ENCODE measurements at places on chromosomes 1 and 21.

DNA sequence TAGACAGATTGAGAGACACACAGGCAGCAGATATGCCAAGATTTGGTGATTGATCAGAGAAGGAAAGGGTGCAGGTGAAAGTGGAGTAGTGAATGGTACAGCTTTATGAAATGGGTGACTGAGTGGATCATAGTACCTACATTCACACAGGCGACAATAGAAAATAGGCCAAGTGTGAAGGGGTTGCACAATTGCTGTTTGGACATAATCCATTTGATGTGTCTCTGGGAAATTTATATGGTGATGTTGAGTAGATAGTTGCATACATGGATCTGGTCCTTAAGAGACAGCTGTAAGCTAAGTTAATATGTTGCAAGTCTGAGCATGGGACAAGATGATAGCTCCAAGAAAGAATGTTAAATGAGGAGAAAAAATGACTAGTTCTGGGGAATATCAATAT, 118.6 kb upstream of the COP1 start:
- no peak for DNase-seq

DNA sequence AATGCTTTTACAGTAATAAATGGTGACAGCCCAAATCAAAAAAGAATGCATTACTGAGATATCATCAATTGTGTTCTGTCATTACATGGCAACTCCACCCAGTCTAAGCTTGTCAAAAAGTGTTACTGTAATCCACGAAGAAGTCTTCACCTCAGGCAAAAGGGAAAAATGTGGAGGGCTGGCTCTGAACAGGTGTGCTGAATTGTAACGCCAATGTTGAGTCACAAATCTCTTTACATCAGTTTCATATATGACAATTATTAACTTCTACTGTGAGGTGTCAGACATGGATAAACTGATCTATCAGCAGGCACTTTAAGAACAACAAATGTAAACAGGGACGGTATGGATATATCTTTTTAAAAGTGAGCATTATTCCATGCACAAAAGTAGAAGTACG, 98.5 kb upstream of the DMRTA2 start:
- no peak for DNase-seq

DNA sequence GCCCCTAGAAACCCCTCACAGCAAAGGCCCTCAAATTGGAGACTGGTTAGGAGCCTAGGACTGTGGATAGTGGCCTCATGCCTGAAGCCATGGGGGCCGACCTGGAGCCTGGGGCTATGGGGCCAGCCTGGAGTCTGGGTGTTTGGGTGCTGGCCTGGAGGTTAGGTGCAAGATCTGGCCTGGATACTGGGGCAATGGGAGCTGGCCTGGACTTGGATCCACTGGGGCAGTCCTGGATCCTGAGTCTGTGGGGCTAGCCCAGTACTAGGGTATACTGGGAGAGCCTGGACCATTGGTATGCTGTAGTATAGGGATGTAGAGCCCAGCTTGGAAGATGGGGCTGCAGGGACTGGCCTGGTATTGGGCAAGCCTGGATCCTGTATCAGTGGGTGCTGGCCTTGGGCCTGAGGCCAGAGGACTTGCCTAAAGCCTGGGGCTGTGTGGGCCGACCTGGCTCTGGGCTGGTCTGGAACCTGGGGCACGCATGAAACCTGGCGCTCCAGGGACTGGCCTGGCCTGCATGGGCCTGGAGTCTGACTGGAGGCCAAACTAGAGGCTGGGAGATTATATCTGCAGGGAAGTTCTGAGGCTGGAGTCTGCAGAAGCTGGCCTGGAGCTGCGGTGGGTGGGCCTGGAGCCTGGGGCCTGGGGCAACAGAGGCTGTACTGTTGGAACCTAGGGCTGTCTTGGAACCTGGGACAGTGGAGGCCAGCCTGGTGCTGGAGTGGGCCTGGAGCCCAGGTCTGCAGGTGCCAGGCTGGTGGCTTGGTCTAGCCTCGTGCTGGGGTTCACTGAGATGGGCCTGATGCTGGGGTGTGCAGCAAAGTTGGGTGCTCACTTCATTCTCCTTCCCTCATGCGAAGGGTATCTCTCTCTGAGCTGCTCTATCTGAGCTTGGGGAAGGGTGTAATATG, 12.6 kb upstream of the DENND1B start:
- DNase-seq: no peak

DNA sequence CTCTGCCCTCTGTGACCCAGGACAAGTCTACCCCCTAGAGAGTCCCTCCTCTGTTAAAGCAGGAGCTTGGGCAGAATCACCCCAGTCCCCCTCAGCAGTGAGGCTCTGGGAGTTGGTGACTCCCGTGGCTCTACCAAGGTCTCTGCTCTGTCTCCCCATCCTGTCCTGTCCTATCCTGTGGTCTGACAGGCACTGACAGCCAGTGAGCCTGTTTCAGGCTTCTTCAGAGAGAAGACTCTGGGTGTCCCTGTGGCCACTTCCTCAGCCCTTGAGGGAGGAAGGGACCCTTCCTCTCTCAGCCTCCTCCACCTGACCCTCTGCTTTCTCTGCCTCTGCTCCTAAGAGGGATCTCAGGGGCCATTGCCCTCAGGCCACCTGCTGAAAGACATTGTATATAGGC, 148.7 kb downstream of the FCRL5 start:
- DNase-seq: no peak

DNA sequence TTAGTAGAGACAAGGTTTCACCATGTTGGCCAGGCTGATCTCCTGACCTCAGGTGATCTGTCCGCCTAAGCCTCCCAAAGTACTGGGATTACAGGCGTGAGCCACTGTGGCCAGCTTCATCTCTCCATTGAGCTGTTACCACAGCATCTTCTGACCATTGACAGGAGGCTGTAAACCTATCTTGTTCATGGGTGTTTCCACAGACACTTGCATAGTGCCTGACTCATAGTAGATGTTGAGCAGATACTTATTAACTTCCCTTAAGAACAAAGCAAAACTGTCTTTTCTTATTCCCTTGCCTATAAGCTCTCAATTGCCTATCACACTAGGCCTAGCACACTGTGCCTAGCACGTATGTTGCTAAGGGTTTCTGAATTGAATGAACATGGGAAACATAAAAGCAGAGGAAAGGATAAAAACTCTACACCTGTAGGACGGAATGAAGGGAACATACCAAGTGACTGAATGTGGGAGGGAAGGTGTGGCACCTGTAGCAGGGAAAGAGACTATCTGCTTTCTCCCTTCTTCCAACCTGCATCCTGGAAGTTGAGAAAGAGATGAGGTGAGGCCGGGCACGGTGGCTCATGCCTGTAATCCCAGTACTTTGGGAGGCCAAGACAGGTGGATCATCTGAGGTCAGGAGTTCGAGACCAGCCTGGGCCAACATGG, 1.2 kb upstream of the C1orf54 start:
- no peak for DNase-seq

GRCh38 chr21:46038871-46039397, 57.4 kb downstream of the COL6A1 start:
- no peak for DNase-seq

GRCh38 chr1:7784492-7785071, 491 bp downstream of the PER3 start:
- no peak for DNase-seq

DNA sequence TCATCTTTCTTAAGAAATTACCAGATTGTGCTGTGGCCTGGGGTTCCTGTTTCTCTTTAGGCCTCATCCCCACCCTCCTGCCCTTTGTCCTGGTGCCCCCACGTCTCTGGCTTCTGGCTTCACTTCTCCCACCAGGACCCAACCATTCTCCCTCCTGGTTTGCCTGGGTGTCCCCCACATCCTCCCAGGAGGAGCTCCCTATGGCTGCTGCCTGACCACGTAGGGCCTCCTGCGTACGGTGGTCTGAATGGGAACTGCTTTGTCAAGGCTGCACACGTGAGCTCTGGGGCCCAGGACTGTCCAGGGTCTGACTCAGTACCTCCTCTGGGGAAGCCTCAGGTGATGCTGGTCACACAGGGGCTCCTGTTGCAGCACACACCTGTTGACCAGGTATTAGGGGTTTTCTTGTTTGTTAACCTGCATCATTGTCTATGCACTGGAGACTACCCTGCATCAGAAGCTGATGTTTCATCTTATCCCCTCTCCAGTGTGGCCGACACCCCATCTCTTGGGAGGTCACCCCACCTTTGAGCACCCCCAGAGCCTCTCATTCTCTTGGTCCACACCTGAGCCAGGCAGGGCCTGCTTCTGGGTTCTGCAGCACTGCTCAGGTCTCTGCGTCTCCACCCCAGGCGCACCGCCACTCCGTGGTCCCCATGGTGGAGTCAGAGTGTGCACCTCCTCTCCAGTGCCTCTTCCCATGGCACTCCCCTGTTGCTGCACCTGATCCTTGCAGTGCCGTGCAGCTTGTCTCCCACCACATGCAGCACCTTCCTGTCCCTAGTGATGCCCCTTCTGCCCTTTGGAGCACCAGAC, 65.8 kb downstream of the S100B start:
- no peak for DNase-seq

- DNase-seq: no peak
Measured at GRCh38 chr1:59775480-59775879, 39.3 kb upstream of the HOOK1 start.

DNA sequence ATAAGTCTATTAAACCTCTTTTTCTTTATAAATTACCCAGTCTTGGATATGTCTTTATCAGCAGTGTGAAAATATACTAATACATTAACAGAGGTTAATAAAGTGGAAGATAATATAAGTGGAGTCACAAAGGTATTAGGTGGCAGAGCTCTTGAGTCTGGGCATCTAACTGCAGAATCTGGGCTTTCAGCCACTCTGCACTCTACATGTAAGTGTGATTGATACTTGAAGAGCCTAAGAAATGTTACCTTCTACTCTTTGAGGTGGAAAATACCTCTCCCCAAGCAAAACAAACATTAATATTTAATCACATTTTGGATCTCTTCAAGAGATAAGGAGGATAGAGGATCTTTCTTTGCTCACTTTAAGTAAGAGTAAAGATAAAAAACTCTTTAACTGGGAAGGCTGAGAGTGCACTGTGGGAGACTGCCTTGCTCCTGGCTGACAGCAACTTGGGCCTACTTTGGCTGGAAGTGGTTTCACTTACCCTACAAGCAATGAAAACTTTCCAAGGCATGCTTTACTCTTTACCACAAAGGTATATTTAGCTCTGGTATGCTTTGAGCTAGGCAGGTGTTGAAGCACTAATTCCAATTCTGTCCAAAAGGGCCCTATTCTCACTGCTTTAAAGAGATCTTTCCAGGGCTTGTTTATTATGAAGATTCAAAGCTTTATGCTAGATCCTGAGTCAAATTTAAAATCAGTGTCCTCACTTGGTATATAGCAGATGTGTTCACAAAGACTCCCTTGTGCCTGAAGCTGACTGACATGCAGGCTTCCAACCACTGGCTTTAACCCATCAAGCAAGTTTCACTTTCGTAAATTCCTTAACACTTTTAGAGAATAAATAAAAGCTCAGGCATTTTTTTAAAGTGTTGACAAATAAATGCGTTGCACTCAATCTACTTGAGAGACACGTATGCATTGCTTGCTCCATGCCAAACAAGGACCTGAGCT, 245.3 kb upstream of the ZP4 start:
- DNase-seq: no peak

DNA sequence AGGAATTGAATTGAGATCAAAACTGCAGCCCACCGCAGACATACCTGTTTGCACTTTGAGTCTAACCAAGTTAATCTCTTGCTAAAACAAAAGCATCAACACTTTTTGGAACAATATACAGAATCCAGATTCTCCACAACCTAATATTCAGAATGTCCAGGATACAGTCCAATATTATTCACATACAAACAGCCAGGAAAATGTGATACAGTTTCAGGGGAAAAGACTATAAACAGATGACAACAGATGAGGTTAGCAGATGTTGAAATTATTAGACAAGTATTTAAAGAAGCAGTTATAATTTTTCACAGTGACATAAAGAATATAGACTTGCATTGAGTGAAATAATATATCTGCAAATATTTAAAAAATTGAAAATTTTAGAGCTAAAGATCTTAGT, 678.1 kb upstream of the CXADR start:
- no peak for DNase-seq

DNA sequence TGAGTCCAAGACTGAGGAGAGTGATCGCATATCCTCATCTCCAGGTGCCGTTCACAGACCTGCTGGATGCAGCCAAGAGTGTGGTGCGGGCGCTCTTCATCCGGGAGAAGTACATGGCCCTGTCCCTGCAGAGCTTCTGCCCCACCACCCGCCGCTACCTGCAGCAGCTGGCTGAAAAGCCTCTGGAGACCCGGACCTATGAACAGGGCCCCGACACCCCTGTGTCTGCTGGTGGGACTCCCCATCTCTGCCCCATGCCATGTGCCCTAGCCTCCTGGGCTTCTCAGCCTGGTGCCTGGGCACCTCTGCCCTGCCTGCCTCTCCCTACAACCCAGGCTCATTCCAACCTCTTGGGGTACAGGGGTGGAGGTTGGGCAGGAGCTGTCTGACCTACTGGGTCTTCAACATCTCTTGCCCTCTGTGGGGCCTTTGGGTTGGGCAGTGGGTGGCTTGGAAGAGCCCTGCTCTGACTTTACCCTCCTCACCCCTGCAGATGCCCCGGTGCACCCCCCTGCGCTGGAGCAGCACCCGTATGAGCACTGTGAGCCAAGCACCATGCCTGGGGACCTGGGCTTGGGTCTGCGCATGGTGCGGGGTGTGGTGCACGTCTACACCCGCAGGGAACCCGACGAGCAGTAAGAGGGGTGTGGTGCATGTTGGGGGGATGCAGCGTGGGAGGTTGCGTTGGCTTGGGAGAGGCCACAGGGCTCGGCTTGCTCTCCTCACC, 7.2 kb downstream of the AMPD2 start:
- DNase-seq: no peak

- no peak for DNase-seq
Measured at GRCh38 chr1:64950284-64950809, 16.0 kb downstream of the JAK1 start.

DNA sequence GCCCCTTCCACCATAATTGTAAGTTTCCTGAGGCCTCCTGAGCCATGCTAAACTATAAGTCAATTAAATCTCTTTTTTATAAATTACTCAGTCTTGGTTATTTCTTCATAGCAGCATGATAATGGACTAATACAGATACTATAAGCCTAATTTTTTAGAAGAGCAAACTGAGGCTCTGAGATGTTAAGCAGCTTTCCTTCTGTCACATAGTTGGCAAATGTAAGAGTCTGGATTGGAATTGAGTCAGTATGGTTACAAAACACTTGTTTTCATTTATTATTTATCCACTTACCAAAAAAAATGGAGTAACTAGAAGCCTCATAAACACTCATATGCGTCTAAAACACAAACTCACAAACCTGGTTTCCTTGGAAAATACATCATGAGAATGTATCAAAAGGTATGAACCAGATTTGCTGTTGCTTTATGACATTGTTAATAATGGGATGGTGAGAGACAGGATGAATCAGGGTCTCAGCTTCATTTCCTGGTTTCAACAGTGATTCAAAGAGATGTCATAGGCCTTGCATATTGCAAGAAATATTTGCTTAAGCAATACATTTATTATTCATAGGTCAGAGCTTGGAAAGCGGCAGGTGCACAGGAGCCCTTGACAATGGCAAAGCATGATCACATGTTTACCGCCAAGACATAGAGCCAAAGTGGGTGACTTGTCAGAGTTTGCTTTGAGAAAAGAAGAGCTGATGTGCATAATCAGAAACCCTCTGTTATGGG, 221.5 kb downstream of the GRIK1 start:
- peak; percentile 6 for DNase-seq

Measured in NCI-H1417 (cell line).